ENCODE measurements at places on chromosomes 13 and 19.

GRCh38 chr13:48535766-48536165 is 2.9 kb upstream of the RCBTB2 start:
- DNase-seq: no peak

- no peak for DNase-seq
Measured at GRCh38 chr13:77222909-77223308, 104.0 kb downstream of the MYCBP2 start.

DNA sequence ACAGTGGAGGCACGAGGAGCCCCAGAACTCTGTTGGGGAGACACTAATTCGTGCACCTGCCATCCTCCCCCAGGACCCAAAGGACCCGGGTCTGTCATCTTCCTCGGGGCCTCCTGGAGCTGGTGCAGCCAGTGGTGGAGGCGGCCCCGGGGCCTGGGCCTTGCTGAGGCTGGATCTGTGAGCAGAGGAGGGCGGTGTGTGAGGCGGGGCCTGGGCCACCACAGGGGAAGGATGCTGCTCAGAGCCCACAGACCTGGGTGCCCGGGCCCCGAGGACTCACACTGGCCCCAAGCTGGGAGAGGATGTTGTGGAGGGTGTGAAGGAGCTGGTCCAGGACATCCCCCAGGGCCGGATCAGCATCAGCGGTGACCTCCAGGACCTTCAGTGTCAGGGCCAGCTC is 8.3 kb downstream of the IFNL3 start:
- DNase-seq: no peak

GRCh38 chr13:110233951-110234280 is 73.0 kb downstream of the COL4A1 start:
- DNase-seq: no peak

DNA sequence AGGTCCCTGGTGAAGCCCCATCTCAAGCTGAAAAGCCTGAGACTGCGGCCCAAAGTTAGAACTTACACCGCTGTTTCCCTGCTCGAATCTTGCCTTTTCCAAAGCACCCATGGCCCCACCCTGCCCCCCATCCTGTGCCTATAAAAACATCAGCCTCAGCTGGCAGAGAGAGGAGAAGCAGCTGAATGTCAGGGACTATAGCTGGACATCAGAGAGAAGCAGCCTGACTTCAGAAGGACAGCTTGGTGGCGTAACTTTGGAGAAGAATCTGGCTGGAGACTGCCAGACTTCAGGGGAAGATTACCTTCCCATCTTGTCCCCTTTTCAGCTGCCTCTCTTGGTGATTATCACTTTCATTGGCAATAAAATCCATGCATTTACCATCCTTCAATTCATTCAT is 9.3 kb upstream of the RCBTB2 start:
- no peak for DNase-seq

GRCh38 chr13:45717349-45717748 is 15.2 kb downstream of the CBY2 start:
- DNase-seq: no peak

DNA sequence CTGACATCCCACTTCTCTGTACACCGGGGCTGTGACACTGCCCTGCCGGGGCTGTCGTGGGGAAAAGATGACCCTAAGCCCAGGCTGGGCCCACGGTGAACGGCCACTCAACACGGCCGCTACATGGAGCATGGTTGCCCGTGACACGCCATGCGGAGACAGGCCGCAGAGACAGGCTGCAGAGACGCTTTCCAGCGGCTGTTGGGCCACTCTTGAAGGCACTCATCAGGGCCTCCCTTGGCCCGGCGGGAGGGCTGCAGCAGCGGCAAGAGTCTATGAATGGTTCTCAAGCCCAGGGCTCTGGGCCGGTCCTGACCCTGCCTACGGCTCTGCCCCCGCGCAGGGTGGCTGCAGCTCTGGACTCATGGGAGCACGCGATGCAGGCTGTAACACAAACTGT is 22.1 kb downstream of the ADPRHL1 start:
- no peak for DNase-seq

DNA sequence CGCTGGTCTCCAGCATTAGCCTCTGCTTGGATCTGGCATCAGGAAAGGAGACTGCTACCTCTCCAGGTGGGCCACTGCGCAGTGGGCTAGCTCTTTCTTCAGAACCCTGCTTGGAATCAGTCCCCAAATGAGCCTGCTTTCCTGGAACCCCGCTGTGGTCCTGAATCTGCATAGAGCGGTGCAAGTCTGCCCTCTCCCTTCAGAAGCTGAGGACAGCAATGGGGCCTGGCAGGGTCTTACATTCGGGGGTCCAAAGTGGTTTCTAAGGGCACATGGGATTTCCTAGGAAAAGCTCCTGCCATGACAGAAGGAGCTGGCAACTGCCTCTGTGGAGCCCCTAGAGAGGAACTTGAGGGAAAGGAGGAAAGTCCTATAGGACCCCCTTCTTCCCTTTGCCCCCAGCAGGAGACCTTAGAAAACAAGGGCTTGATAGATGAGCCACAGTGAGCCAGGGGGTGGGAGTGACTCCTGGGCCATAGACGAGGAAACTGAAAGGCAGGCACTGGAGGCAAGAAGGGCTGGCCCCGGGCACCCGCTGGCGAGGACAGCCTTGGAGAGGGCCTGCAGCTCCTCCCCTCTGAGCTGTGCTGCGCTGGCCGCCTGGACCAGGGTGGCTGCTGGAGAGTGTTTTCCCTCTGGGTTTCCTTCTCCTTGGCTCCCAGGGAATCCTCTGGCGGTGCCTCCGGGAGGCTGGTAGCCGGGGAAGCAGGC is 1.4 kb upstream of the VSTM2B start:
- no peak for DNase-seq

DNA sequence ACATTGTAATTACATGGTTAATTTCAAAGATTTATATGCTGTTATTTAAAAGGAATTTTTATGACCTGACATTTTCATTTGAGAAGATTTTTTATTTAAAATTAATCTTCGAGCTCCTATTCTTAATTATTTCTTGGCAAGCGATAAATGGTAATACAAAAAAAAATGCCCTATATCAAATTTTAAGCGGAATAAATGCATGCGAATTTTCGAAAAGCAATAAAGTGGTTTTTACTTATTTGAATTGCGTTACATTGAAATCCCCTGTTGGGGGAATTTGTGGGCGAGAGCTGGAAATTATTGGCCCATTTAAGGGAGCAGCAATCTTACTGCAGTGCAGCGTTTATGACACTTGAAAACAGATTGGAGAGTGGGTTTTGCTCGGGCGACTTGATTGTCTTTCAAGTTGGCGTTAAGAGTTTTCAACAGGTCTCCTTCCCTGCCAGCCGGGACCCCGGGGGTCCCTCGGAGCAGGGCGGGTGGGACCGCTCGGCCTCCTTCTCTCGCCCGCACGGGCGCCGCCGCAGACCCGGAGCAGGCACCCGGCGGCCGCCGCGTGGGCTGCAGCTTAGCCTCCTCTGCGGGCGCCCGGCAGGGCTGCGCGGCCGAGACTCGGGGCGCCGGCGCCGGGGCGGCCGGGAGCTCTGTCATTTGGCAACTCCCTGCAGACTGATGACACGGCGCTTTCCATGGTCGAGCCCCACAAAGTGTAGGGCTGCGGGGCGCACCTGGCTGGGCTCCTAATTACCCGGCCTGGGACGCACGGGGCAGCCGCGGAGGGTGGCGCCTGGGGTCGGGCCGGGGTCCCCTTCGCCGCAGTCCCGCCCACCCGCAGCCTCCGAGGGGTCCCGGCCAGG is 255.1 kb upstream of the SOX21 start:
- no peak for DNase-seq

- DNase-seq: no peak
Measured at GRCh38 chr19:5914946-5915781, 1.1 kb downstream of the CAPS start.

GRCh38 chr13:69580255-69580654 is 527.4 kb upstream of the ATXN8OS start:
- no peak for DNase-seq

GRCh38 chr19:35267353-35267817 is 1.4 kb upstream of the USF2 start:
- peak; percentile 58 for DNase-seq

- DNase-seq: no peak
Measured at GRCh38 chr19:48633148-48634035, 3.8 kb downstream of the DBP start.

DNA sequence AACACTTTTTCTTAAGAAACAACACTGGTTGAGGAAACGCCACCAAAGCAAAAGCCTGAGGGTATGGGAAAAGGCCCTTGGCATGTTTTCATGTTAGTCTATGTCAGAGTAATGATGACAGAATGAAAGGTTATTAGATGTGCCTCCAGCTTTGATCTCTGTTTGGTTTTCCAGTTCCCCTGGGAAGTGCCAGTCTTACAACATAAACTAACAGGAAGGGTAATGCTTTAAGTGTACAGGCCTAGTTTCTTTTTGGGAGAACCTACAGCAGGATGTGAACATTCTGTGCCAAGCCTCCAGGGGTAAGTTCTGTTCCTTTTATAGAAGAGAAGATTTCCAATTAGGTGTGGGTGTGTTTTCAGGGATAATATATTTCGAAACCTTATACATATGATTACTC is 121.7 kb downstream of the FNDC3A start:
- no peak for DNase-seq

DNA sequence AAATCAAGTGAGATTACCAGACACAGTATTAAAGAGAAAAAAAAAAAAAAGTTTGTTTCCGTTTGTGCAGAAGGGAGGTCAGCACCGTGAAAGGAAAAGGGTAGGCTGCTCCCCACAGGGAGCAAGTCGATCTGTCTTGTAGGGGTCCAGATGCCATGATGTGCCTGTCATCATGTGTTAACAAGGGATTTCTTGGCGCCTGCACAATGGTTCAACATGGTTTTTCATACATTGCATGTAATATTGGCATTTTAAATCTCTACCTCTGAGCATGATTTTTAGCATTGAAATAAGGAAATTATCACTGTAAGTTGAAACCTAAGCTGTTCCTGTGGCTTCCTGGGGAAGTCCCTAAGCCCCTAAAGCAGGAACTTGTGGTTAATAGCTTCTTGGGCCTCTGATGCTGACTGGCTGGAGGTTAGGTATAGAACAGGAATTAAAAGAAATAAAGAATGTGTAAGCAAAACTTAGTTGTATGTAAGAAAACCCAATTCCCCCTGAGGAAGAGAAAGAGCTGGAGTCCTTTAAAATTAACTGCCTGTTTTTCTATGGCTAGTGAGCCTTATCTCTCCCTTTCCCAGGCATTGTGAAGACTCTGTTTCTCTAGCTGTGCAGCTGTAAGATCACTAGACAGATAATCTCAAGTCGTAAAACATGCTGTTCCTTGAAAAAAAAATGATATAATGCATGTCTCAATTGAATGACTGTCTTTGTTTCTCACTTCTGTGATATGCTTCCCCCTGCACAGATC is 7.4 kb upstream of the FCGBP start:
- DNase-seq: peak; percentile 81

DNA sequence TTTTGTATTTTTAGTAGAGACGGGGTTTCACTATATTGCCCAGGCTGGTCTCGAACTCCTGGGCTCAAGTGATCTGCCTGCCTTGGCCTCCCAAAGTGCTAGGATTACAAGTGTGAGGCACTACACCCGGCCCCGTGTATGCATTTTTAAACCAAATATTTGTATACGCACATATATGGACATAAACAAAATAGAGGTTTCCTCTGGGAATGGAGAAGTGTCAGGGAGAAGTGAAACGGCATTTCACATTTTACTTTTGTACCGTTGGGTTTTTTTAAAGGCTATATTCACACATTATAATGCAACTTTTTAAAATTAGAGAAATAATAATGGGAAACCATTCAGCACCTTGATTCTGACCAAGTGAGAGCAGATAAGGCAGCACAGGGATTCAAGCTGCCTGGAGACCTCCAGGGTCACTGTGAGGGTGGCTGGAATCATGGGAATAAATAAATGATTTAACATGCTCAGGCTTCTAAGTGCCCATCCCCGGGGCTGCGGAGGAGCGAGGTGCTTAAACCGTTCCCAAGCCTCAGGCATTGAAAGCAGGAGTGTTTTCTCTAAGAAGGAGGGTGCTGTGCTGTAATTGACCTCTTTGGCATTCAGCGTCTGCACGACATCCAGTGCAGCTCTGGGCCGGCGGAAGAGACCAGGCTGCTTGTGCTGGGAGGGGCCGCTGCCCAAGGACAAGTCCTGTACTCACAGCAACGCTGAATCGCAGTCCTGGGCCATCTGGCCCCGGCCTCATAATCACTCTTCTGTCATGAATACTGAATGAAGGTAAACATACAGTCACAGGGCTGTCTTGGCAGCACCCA is 24.7 kb downstream of the GPR42 start:
- no peak for DNase-seq

DNA sequence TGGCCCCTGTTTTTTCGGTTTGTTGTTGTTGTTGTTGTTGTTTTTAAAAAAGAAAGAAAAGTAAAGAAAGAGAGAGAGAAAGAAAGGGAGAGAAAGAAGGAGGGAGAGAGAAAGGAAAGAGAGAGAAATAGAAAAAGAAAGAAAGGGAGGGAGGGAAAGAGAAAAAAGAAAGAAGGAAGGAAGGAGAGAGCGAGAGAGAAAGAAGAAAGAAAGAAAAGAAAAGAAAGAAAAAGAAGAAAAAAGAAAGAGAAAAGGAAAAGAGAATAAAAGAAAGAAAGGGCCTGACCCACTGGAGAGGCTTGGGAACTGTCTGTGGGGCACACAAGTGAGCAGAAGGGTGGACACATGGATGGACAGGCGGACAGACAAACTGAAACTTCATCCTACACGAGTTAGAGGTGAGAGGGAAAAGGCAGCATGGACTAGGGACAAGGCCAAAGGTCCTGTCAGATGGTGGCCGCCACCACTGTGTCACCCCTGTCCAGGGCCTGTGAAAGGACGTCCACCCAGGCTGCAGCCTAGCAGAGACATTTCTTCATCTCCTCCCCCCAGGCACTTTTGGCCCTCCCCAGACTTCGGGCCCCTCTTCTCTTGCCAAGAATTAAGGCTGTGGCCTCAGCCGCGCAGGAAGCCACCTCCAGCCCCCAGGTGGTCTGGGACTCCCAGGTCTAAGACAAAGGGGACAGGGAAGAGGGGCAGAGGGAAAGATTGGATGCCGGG is 9.1 kb upstream of the BCAM start:
- DNase-seq: no peak

DNA sequence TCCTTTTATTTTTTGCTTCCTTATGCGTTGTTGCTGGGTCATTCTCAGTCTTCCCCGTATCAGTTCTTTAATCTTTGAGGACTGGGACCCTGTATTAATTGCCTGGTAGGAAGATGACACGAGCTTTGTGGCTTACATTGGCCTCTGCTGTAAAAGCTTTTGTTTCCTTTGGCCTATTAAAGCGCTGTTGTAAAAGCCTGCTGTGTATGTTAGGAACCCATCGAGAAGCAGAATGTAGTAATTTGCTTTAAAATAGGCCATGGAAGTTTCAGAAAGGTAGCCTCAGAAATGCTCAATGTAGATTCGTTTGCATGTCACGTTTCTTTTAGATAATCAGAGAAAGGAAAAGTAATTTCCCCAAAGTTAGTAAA is 257.5 kb upstream of the STARD13 start:
- no peak for DNase-seq

GRCh38 chr13:82797876-82798275 is 1084.4 kb downstream of the SLITRK1 start:
- DNase-seq: no peak

All from OCI-LY7 (cell line).